Amniotic stem cell (primary cell): ENCODE measurements at places on chromosomes 3 and 15.

DNA sequence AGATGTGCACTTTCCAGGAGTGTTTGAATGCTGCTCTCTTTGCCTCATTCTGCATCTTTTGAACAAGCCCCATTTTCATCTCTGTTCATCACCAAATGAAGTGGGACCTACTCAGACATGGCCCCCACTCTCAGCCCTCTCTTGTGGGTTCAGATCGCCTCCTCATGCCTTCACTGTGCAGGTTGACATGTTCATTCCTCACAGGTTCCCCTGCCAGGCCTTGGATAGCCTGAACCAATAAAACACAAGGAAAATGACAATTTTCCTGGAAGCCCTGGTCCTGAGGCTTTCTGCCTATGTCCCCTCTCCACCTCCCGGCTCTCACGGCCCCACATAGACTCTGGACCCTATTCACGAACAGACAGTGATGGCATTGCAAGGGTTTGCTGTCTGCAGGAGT, 17.7 kb downstream of the KLF15 start:
- no peak for DNase-seq

GRCh38 chr15:39285071-39285470, 295.8 kb upstream of the THBS1 start:
- DNase-seq, result no peak

- DNase-seq, result no peak
These were observed 888.9 kb downstream of the SQOR start for GRCh38 chr15:46523701-46524100.

DNA sequence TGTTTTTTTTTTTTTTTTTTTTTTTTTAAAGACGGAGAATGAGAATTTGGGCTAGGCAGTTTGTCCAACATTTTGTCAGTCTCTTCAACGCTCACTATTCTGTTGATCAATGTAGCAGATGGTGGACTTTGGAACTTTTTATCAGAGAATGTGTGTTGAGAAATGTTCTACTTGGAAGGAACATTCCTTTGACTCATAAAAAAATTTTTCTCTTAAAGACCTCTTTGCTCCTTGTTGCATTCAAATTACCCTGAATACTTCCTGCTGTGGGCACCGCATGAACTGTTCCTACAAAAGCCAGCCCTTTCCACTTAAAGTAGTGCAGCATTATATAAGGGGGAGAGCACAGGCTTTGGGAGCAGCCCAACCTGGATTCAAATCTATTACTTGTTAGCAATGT, 182.9 kb downstream of the AKAP13 start:
- no peak for DNase-seq
